ENCODE measurements at places on chromosomes 7 and 10. TPM values are rescaled to one million over a fixed set of nuclear protein-coding genes. Genes with fewer than 3 reads are reported as not detected.

The CYP2C19 gene
- total RNA-seq: not detected

The ITPRIP gene
- 35.5 TPM for total RNA-seq

The FAM237B gene
- total RNA-seq: not detected

The CLDN4 gene
- total RNA-seq: not detected

The ABCB4 gene
- total RNA-seq: not detected

The WDFY4 gene
- 0.87 TPM for total RNA-seq

The LRRC18 gene
- total RNA-seq: not detected

The UCMA gene
- not detected for total RNA-seq

The MMRN2 gene
- total RNA-seq: 96.3 TPM

The PDZD7 gene
- total RNA-seq: 0.44 TPM

The CH25H gene
- total RNA-seq: 4.4 TPM

The IKZF1 gene
- total RNA-seq: under 0.01 TPM

The C10orf143 gene
- 0.40 TPM for total RNA-seq

The GFRA1 gene
- 18.5 TPM for total RNA-seq

The MORN4 gene
- 2.6 TPM for total RNA-seq

The GTPBP10 gene
- 5.7 TPM for total RNA-seq

The KLLN gene
- 0.22 TPM for total RNA-seq

The ANK3 gene
- under 0.01 TPM for total RNA-seq

The SRGN gene
- 408 TPM for total RNA-seq

The C7orf57 gene
- not detected for total RNA-seq

The MAGI2 gene
- total RNA-seq: 0.44 TPM

The MYOZ1 gene
- total RNA-seq: not detected

The ACTR3C gene
- total RNA-seq: 8.3 TPM

The ADAM8 gene
- total RNA-seq: 0.40 TPM

The CYP3A5 gene
- total RNA-seq: not detected

The FEZF1 gene
- not detected for total RNA-seq

The AFAP1L2 gene
- total RNA-seq: under 0.01 TPM

The LRRD1 gene
- total RNA-seq: under 0.01 TPM

The AKR1C4 gene
- not detected for total RNA-seq

The LEP gene
- not detected for total RNA-seq

The CADPS2 gene
- total RNA-seq: 48.0 TPM

The FAM171A1 gene
- total RNA-seq: 27.2 TPM

The ADCYAP1R1 gene
- under 0.01 TPM for total RNA-seq

The AKR1C1 gene
- 8.7 TPM for total RNA-seq

The ATAD1 gene
- total RNA-seq: 16.9 TPM

The HTR5A gene
- not detected for total RNA-seq

The SLK gene
- total RNA-seq: 41.4 TPM

The TMEM273 gene
- total RNA-seq: 4.8 TPM

The GDF2 gene
- total RNA-seq: not detected

The BAG3 gene
- total RNA-seq: 3.8 TPM

The KLF14 gene
- not detected for total RNA-seq

The VAX1 gene
- not detected for total RNA-seq

The PLAU gene
- total RNA-seq: 1.6 TPM

The HHEX gene
- total RNA-seq: 38.8 TPM

The CRYGN gene
- total RNA-seq: not detected

All from lung microvascular endothelial cell (primary cell).